Skeletal muscle cell (primary cell): ENCODE measurements at places on chromosomes 13 and 19.

GRCh38 chr13:32938907-32939306, 77.3 kb upstream of the KL start:
- DNase-seq: peak; percentile 37

- no peak for DNase-seq
These were observed 67.4 kb downstream of the GGACT start for GRCh38 chr13:100520936-100521850.

GRCh38 chr13:36509369-36509768, 77.1 kb downstream of the CCNA1 start:
- DNase-seq: no peak

GRCh38 chr13:75804605-75805004, 168.5 kb downstream of the LMO7 start:
- no peak for DNase-seq

DNA sequence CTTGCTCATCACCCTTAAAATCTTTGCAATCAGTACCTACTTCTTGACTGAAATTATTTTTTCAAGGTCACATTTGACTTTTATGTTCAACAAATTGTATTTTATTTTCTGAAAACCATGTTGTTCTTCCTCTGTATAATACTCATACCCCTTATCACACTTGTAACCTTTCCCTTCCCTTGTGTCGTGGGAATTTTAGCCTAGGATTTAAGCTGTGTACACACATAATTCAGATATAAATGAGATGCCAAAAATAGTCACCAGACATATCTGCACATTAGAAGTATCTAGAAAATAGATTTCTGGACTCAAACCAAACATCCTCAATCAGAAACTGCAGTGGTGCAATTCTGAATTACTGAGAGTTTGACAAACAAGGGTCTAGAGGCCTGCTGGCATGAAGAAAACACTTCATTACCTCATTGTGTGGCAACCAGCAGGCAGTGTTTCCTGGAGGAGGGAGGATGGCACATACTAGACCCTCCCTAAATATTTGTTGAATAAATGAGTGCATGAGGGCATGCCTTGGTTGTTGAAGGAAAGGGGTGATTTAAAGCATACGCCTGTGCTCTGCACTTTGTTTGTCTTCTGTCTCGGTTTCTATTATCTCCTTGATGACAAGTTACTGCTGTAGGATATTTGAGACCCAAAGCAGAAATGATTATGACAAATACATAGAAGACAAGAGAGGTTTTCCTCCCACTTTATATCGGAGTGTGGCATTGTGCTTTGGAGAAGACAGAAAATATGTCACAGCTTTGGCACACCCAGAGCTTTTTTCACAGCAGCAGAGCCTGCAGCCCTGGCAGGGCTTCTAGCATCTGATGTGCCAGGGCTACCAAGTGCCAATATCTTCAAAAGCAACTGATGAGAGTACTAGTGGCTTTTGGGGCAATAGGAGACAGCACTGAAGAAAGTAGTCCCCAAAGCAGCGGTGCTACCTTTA, 881.1 kb downstream of the PCDH9 start:
- DNase-seq: no peak

DNA sequence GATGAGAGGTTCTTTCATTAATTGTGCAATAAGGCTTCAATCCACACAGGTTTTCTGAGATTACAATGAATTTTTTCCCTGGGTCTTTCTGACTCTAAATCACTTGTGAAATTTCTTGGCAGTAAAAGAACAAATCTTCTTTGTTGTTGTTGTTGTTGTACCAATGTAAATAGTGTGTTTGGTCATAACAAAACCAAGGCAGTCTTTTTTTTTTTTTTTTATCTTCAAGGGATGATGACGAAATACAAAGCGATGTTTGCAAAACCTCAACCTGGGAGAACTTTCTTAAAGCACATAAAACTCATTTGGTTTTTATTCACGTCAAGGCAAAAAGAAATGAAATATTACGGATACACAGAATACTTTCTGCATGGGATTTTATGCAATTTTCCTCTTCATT, 462.0 kb downstream of the LIG4 start:
- no peak for DNase-seq

DNA sequence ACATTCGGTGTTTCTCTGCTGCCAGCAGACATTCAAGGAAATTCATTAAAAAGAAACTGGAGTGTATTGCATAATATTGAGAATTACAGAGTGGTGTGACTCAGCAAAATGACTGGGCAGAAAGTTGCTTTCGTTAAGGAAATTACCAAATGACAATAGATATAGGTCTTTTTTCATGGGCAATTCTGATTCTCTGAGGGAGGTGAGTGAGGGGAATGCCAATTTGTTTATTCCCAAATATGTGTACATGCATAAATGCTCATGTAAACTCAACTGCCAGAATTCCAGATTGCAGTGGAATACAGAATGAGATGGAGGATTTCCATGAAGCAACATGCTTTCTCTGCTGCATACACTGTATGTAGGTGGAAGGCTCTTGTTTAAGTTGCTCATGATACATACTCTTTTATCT, 1730.1 kb downstream of the SLITRK5 start:
- peak; percentile 49 for DNase-seq

- DNase-seq: no peak
These were observed 12.4 kb downstream of the PRKD2 start for GRCh38 chr19:46704379-46705076.

DNA sequence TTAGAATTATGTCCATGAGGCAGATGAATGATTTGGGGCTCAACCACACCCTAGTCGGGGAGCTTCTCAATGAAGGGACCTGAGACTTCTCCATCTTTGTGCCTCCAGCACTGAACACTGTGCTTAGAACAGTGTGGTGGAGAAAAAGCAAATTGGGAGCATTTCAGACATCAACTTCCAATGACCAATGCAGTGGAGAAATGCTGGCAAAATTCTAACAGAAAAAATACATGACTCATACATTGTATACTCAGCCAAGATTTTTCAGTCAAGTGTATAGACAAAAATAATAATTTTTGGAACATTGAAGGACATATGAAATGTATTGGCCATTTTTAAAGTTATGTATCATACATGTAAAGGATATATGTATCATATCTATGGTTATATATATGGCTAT, 134.7 kb downstream of the FGF14 start:
- no peak for DNase-seq

DNA sequence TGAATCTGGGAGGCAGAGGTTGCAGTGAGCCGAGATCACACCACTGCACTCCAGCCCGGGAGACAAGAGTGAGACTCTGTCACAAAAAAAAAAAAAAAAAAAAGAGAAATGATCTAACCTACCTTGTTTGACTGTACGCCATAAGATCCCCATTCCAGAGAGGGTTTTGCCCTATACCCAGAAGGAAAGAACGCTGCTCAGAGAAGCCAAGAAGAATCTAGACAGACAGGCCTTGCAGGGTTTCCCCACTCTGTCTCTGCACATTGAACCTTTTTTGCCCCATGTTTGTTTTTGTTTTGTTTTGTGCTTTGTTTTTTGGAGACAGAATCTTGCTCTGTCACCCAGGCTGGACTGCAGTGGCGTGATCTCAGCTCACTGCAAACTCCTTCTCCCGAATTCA, 7.4 kb upstream of the MAP1S start:
- DNase-seq: no peak

DNA sequence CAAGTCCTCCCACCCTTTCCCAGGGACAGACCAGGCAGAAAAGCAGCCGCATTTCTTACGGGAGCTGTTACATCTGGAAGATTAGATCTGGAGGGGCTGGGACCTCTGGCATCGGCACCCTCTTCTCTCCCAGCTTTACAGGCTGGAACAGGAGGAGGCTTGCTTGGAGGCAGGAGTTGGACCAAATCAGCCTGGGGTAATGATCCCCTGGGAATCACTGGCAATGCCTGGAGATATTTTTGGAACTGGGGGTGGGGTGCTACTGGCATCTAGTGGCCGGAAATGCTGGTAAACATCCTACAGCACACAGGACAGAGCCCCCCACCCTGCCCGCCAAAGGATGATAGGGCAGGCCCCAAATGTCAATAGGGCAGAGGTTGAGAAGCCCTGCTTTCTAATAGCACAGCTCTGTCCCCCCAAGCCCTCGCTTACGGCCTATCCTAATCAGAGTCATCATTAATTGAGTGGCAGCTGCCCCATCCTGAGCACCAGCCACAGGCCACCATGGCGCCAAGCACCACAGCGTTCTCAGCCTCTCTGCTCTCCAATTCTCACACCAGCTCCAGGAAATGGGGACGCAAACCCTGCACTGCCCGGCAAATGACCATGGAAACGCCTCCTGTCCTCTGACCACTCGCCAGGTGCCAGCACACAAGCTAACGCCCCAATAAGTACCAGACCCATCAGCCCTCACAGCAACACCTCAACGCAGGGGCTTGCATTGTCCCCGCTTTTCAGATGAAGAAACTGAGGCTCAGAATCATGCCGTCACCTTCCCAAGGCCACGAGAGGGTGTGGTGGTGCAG, 20.6 kb downstream of the LRRC4B start:
- DNase-seq: no peak

DNA sequence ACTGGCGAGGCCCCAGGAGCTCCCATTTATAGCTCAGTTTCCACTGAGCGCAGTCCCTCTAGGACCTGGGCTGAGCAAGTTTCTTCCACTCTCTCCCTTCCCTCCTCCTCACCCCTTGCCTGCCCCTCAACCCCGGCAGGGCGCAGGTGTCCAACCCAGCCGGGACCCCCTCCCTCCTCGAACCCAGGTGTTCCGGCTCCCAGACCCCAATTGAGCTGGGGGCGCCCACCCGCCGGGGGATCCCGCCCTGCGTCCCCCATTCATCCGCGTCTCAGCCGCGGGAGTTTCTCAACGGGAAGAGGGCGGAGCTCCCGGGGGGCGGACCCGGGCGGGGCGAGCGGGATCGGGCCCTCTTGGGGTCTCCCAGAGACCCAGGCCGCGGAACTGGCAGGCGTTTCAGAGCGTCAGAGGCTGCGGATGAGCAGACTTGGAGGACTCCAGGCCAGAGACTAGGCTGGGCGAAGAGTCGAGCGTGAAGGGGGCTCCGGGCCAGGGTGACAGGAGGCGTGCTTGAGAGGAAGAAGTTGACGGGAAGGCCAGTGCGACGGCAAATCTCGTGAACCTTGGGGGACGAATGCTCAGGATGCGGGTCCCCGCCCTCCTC, at the start of gene KIRREL2:
KIRREL2 (plus strand) TSS at position 366 of the 604 bp plus-strand sequence; CDS start at position 575, 209 bp downstream.
- no peak for DNase-seq

- no peak for DNase-seq
These were observed 86.5 kb downstream of the RFC3 start for GRCh38 chr13:33904431-33904830.

DNA sequence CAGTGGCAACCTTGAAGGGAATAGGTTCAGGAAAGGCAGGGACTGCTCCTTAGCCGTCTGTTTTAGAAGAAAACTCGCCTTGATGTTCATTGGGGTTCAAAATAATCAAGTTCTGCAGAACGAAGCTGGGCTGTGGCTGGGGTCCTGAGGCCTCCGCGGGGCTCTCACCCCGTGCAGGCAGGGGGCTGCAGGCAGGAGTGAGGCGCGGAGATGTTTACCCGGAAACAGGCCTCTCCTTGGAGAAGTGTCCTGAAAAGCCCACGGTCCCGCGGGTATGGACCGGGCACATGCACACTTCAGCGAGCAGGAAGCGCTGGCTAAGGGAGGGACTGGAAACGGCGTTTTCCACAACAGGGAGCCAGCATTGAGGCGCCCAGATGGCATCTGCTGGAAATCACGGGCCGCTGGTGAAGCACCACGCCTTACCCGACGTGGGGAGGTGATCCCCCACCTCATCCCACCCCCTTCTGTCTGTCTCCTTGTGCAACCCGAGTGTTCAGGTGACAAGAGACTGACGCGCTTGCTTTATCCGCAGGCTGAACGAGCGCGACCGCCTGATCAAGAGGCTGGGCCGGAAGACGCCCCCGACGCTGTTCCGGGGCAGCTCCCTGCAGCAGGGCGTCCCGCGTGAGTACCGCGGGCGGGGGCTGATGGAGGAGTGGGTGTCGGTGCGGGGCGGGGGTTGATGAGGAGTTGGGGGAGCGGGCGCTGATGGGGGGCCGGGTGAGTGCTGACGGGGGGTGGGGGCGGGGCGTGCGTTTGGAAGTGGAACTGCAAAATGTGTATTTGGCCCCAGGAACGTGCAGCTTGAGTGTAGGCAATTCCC, 39.6 kb downstream of the SHISA2 start:
- DNase-seq: no peak

- DNase-seq: no peak
These were observed 11.6 kb upstream of the ARL11 start for GRCh38 chr13:49616676-49617065.

- DNase-seq: no peak
These were observed 403 bp upstream of the SIAH3 start for GRCh38 chr13:45851956-45852355.

- DNase-seq: no peak
These were observed 9.8 kb upstream of the MARCHF2 start for GRCh38 chr19:8403098-8403819.

DNA sequence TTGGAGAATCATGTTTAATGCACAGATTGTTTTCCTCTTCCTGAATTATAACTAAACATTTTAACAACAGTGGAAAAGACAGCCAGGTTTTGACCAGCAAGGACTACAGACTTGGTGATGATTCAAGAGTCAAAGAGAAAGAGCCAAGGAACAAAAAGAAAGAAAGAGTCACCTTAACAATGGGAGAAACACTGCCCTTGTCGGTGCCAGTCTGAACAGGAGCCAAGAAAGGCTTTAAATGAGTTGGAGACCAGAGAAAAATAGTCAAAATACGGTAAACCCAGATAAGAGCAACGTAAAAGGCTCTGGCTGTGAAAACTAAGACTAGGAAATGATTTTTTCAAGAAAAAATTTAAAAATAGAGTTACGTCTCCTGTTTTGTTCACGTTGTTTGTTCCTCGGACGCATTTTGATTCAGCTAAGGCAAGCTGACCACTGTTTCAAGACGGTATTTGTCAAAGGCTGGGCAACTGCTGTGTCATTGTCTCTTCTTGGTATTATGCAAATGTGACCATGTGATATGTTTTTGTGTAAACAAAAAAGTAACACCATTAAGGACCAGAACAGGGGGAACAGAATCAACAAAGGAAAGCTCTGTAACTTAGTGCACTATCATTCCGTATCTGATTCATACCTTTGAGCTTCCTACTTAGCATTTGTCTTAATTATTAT, 634.5 kb downstream of the LIG4 start:
- DNase-seq: no peak

GRCh38 chr13:44955406-44955805, 33.9 kb downstream of the NUFIP1 start:
- no peak for DNase-seq

GRCh38 chr19:7575434-7576040, 20.1 kb upstream of the CAMSAP3 start:
- no peak for DNase-seq

- DNase-seq: peak; percentile 67
These were observed 18.2 kb downstream of the LSM4 start for GRCh38 chr19:18304458-18305310.

DNA sequence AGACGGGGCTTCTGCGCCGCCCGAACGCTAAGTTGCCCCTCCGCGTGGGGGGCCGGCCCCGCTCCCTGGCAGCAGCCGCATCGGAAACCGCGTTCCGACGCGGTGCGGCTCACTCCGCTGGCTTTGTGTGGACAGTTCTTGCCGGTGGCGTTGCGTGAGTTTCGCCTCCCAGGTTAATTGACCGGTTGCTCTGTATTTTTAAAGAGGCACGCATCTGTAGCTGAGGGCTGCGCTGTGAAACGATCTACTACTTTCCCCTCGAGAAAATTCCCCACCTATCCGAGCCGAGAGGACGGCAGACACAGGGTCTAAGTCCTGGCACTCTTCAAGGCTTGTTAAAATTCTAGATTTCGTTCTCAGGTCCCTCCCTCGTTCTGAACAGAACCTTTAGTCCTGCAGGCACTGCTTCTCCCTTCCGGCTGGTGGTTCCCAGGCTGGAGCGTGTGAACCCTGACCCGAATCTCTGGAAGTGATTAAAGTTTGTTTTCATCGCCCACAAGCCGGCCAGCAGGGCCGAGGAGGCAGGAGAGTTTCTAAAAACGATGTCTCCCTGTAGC, 933 bp downstream of the ARHGEF7 start:
- peak; percentile 63 for DNase-seq
